Jurkat, Clone E6-1 (cell line): ENCODE measurements at places on chromosomes 1 and 21.
A peak's percentile ranks its signal among the peaks of the same experiment; 100 is the strongest.

- DNase-seq: no peak
Measured at GRCh38 chr1:59415286-59415850, 118.5 kb downstream of the FGGY start.

- no peak for DNase-seq
Measured at GRCh38 chr1:207968521-207969009, 57.6 kb upstream of the CD34 start.

DNA sequence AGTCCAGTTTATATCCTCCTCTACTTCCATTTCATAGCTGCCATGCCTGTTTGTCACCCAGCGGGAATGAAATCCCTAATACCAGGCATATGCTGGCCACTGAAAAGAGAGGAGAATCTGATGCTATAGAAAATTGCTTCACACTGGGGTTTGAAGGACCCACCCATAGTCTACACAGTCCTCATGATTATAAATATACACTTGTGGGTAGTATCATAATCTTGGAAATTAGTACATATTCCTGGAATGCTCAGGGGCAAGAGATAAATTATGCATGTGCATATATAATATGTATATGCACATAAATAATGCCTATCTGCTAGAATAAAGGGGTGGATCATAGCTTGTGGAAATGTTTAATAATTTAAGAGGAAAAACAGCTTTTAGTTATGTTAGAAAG lies 105.8 kb downstream of the PRRX1 start:
- no peak for DNase-seq

- no peak for DNase-seq
Measured at GRCh38 chr21:38511662-38512243, 13.5 kb upstream of the ERG start.

- no peak for DNase-seq
Measured at GRCh38 chr1:234944439-234945344, 183.9 kb downstream of the TOMM20 start.

DNA sequence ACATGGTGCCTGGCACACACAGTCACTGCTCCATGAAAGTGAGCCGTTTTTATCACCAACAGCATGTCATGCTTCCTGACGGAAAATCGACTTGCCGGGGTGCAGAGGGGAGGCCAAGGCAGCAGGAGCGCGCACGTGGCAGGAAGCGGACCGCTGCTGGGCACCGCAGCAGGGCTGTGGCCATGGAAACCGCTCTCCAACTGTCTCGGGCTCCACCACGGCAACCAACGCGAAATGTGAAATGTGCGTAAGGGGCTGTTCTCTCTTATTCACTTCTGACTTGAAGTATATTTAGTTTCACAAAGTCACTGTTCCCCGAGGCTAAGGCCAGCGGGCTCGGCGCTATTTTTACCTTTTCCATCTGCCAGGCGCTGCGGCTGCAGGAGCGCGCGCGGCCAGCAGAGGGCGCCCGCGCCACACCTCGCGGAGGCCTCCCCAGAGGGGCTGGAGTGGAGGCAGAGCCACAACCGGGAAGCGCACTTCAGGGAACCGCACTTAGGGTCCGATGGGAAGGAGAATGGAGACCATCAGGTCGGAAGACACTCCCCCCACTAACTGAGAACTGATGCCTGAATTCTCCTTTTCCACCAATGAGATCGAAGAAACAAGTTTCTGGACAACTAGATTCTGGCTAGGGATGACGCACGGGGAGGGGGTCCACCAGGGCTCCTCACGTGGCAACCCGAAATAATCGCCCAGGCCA lies 19.7 kb downstream of the RCC2 start:
- DNase-seq: no peak

GRCh38 chr1:154837672-154838171 lies 32.4 kb downstream of the KCNN3 start:
- peak; percentile 28 for DNase-seq
